ENCODE measurements at places on chromosomes 16 and 17.

DNA sequence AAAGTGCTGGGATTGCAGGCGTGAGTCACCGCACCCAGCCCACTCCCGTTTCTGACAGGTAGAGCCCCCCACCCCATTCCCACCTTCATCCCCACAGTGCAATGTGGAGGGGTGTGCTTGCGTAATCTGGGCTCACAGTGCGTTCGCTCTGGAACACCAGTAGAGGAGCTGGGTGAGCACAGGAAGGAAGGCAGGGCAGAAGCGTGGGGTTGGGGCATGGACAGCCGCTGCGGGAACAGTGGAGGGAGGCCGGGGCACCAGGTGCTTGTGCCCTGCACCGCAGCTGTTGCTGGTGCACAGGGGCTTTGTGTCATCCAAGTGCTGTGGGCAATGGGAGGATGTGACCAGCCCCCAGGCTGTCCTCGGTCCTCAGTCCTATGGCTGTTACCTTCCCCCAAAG, 24.7 kb downstream of the KDM8 start:
- DNase-seq = no peak

- DNase-seq = no peak
Measured at GRCh38 chr16:80480664-80481063, 60.1 kb upstream of the DYNLRB2 start.

DNA sequence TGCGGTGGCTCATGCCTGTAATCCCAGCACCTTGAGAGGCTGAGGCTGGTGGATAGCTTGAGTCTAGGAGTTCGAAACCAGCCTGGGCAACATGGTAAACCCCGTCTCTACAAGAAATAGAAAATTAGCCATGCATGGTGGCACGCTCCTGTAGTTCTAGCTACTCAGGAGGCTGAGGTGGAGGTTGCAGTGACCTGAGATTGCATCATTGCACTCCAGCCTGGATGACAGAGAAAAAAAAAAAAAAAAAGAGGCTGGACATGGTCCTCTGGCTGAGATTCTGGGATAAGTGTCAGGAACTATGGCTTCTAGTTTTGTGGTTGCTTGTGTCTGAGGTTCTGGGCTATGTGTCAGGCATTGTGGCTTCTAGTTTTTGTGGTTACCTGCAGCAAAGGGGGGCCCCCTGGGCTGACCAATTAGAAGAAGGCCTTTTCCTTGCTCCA, 7.0 kb downstream of the KSR1 start:
- no peak for DNase-seq

DNA sequence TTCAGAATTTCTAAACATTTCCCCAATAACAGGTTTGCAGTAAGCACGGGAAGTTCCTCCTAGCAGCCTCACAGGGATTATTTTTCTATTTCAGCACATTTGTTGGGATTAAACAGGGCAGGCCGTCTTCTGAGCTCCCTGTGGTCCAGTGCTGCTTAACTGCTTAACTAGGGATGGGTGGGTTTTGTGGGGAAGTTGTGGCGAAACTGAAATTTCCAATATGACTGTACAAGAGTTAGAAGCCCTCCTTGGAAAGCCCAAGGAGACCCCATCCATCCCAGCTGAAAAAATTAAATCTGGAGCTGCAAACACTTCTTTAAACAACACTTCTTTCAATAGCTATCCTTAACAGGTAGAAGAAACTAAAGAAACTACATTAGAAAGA, 22.2 kb downstream of the FAM117A start:
- no peak for DNase-seq

DNA sequence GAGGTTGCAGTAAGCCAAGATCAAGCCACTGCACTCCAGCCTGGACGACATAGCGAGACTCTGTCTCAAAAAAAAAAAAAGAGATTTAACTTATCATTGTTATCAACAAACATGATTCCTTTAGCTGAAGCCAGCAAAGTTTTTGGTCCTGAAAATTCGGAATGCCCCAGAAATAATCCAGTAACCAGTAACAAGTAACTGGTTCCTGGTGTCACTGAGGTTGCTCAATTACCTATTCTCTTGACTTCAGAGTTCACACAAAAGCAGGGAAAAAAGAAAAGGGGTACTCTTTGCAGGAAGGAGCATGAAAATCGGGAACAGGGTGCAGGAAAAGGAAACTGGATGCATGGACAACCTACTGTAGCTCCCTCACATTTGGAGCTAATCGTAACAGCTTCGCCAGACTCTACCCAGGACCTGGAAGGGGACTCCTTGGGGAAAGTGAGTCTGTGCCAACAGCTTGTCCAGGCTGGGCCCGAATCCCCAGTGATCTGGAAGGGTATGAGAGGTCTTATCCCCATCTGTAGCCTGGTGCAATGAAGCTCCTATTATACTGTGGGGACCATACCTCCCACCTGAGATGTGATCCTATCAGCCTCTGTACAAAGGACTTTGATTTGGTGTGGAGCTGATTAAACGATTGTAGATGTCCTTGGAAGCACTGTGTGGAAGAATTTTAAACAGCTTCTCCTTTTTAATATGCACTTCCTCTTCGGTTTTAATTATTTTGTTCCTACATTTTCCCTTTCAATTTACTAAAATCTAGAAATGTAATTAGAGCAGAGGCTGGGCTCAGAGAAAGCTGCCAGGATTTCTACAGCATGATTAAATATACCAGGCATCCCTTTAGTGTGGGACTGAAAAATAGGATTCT, 3.4 kb upstream of the SPOP start:
- no peak for DNase-seq

GRCh38 chr17:53538129-53538617, 284.6 kb upstream of the KIF2B start:
- no peak for DNase-seq

GRCh38 chr17:43010667-43011308, 4.2 kb downstream of the IFI35 start:
- no peak for DNase-seq

- no peak for DNase-seq
Measured at GRCh38 chr17:74052993-74053711, 150.3 kb upstream of the RPL38 start.

GRCh38 chr17:57739402-57740234, 5.5 kb downstream of the CCDC182 start:
- DNase-seq = no peak

- peak; percentile 3 for DNase-seq
Measured at GRCh38 chr16:15874745-15875314, 13.6 kb downstream of the CEP20 start.

DNA sequence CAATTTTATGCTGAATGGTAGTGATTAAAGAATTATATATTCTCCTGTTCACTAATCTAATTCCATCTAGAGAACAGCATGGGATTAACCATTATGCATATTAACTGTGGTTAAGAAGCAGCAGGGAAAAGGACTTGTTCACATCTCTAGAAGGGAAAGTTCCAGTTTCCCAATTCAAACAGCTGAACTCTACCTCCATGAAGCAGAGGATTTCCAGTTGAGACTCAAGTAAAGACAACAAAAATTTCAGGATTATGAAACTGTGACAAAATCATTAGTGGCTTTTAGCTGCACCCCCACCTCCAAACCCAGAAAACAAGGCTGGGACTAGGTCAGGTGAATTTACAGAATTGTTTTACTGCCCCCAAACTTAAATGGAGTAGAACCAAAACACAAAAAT, 73.6 kb downstream of the USP32 start:
- no peak for DNase-seq

GRCh38 chr17:10793816-10794215, 10.1 kb downstream of the TMEM238L start:
- DNase-seq = no peak

- DNase-seq = no peak
Measured at GRCh38 chr16:69888005-69888590, 63.0 kb upstream of the CLEC18A start.

GRCh38 chr17:63138713-63139112, 172.7 kb downstream of the TANC2 start:
- DNase-seq = no peak

GRCh38 chr16:11155284-11155806, 100.7 kb downstream of the SOCS1 start:
- DNase-seq = no peak

DNA sequence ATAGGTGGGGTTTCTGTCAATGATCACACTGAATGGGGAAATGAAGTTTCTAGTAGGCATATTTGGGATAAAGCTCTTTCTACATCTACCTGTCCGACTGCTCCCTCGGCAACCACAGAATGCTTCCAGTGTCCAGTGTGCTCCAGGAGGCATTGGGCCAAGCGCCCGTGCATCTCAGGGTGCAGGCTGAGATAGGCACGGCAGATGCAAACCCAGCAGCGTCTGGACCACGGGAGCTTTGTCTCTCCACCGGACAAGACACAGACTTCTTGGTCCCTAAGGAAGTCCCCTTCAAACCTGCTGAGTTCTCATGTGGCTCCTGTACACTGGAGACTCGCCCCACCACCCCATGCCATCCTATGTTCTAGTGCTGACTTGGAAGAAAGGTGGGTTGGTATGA, 202.8 kb downstream of the RPTOR start:
- DNase-seq = no peak

GRCh38 chr17:66812571-66812970, 22.3 kb upstream of the CACNG5 start:
- DNase-seq = no peak

- DNase-seq = no peak
Measured at GRCh38 chr16:1691276-1691675, 13.2 kb downstream of the JPT2 start.

- DNase-seq = no peak
Measured at GRCh38 chr16:3510416-3510815, 9.6 kb downstream of the CLUAP1 start.

- DNase-seq = peak; percentile 52
Measured at GRCh38 chr17:596763-597644, 117.6 kb downstream of the VPS53 start.

DNA sequence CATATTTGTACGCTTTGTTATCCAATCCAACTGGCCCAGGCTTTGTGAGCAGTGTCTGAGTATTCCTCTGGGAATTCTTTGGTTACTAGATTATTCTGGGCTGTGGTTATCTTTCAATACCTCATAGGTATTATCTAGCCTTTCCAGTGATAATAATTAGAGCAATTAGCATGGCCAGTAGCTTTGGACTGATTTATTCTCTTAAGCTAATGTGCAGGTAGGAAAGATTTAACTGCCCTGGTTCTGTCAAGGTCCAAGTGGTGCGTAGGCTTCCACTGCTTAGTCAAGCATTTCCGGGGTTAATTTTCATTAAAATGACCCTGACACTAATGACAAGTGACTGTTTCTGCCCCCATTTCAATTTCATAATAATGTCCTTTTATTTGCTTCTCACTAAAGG, 54.2 kb upstream of the PMFBP1 start:
- no peak for DNase-seq

GRCh38 chr17:34068571-34068970, 186.5 kb upstream of the CCL2 start:
- DNase-seq = no peak

DNA sequence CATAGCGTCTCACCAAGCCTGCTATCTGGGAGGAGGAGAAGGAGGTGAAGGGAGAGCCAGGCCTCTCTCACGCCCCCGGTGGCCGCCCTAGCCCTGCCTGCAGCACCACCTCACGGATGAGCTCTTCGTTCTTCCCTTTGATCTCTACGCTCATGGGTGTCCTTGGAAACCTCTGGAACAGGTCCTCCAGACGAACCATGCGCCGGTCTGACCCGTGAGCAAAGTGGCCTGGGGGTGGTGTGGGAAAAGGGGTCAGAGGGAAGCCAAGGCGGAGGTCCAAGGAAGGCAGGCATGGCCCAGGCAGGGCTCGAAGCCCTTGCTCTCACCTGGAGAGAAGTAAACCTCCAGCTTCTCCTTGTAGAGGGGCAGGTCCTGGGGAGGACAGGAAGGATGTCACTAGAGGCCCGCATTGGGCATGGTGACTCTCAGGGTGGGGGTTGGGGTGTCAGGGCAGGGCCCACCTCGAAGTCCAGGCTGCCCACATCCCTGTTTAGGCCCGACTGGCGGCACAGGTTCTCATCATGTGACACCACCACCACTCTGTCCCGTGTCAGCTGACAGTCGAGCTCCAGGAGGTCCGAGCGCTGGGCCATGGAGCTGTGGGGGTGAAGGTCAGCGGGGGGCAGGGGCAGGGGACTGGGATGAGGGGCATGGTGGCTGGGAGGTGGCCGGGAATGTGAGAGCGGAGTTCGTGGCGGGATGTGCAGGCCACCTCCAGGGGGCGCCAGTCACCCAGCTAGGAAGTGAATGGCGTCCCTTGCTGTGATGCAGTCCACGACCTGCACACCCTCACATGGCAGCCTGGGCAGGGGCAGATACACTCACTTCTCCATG, 923 bp downstream of the GDPD3 start:
- peak; percentile 70 for DNase-seq

DNA sequence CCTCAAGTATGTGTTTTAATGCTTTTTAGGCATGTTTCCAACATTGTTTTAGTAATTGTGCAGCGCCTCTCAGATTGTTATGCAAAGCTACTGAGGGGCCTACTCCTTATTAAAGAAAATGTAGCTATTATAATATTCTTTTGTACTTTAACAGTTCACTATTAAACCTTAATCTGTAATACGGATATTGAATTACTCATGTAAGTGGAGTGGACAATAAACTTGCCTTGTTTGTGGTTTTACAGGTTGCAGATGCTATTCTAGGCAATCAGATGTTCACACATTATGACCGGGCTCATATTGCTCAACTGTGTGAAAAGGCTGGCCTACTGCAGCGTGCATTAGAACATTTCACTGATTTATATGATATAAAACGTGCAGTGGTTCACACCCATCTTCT, 41.0 kb downstream of the PTRH2 start:
- no peak for DNase-seq

DNA sequence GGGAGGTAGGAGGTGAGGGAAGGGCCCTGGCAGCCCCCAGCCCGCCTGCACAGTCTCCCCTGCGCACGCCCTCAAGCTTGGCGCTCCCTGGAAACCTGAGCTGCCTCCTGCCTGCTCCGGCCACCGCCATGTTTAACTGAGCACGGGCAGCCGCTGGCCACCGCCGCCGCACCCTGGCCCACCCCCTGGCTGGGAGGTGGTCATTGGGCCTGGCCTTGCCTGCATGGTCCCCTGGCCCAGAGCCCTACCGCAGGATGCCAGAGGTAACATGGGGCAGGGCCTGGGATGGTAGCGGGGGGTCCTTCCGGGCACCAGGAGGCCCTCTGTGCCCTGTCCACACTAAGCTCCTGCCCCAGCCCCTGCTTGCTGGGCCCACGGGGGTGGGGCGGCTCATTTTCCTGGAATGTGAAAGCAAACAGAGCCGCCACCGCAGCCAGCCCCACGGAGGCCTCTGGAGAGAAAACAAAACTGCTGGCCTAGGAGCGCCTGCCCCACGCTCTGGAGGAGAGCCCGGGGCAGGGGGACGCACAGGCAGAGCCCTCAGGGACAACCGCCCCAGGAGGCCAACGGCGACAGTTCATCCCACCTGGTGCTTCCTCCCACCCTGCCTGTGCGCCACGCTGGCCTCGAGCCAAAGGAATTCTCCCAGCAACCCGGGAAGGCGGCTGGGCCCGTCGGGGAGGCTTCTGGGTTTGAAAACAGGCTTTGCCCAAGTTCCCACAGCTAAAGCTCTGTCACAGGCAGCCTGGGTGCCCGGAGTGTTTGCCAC, 8.9 kb downstream of the NHERF2 start:
- no peak for DNase-seq

All from activated naive CD4-positive, alpha-beta T cell treated with Interleukin-2 at 50 U/mL for 16 hours (primary cell).